ENCODE measurements at places on chromosomes 6 and 20.

- no peak for DNase-seq
These were observed 32.1 kb downstream of the AIG1 start for GRCh38 chr6:143092768-143093167.

- no peak for DNase-seq
These were observed 27.0 kb upstream of the TBC1D7 start for GRCh38 chr6:13355043-13355945.

DNA sequence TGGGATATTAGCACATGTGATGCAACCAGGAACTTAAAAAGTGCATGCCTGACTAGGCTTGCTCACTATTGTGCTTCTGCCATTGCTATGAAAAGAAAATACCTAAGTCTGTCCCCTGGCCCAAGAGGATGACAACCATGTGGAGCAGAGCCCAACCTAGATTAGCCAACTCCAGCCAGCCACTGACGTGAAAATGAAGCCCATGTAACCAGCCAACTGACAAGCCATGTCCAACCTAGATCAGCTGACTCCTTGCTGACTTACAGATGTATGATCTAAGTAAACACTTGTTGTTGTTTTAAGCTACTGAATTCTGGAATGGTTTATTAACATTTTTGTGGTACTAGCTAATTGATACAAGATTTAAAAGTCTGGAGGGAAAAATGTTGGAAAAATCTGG lies 47.5 kb downstream of the PIGU start:
- DNase-seq, result no peak

DNA sequence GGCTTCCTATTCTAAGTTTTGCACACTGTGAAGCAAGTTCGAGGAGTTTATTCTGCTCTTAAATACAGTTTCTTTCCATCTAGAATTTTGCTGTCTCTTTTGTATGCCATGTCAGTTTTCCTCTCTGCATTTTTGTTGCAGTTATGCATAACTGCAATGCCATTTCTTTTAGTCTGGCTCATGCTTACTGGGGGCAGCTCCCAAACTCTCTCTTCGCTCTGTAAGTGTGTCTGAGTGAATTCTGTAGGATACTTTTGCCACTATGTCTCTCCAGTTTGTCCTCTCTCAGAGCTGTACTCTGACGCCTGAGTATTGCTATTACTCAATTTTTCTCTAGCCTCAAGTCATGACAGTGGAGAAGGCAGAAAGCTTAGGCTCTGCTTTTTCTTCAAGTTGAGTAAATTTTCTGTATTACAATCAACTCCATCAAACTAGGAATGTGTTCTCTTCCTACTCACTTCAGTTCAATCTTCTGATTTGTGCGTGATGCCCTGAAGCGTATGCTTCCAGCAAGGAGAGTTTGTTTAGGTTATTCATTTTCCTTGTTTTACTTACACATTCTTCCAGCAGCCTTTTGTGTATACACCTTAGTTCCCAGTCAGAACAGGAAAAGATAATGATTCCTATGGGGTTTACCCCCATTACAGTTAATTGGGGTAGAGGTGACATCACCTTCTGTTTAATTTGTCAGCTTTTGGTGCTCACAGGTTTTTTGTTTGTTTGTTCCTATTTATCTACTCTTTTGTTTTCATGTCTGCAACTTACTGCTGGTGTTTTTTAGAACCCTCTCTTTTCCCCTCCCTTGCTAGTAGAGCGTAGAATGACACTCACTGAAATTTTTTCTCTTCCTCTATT lies 430.9 kb downstream of the BCKDHB start:
- no peak for DNase-seq

DNA sequence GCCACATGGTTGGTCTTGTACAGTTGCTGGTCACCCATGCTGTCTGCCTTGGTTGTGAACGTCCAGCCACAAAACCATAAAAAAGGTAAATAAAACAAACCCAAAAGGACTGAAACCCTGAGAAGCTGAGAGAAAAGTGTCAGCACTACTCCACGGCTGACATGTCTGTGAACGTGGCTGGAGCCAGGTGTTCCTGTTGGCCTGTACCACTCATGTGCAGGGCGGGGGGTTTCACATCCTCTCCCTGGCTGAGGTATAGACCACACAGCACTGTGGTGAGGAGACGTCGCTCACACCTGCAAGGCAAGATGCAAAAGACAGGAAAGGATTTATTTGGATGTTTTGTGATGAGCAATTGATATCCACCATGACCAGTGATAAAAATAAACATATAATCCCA lies 51.9 kb upstream of the MRPS10 start:
- no peak for DNase-seq

DNA sequence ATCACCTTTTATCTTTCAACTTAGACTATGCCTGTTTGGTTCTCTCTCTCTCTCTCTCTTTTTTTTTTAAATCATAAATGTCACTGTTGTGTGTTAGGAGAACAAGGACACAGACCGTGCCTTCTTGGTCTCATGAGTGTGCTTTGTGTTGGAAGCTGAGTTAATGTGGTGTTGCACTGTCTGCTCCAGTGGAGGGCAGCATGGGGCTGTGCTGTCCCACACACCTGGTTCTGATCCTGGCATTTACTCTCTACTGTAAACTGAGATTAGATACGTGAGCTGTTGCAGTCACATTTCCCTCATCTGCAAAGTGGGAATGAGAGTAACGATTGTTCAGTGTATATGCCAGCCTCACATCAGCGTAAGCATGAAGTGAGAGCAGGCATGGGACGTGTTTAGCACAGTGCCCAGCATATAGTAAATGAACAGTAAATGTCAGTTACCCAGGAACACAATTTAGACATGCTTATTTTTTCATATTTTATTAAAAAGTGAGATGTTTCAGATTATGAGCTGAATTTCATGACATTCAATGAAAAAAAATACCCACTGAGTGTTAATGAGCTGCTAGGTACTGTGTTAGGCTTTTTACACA lies 161.1 kb downstream of the FARS2 start:
- no peak for DNase-seq

DNA sequence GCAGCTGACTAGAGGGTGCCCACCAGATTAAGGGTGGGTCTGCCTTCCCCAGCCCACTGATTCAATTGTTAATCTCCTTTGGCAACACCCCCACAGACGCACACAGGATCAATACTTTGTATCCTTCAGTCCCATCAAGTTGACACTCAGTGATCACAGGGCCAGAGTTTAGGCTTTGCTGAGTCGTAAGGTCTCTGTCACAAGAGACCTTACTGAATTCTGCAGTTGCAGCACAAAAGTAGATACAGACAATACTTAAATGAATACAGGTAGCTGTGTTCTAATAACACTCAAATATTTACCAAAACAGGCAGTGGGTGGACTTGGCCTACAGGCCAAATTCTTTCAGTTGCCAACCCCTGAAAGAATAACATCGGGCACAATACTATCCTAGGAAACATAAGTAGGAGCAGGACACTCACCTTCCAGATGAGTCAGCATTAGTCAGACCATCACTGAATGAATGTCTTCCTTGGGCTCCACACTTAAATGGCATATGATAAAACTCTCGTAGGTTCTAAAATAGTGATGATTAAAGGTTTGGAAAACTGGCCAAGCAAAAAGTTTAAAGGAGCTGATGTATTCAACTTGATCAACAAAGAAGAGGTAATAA lies 190.0 kb downstream of the UBE3D start:
- no peak for DNase-seq

DNA sequence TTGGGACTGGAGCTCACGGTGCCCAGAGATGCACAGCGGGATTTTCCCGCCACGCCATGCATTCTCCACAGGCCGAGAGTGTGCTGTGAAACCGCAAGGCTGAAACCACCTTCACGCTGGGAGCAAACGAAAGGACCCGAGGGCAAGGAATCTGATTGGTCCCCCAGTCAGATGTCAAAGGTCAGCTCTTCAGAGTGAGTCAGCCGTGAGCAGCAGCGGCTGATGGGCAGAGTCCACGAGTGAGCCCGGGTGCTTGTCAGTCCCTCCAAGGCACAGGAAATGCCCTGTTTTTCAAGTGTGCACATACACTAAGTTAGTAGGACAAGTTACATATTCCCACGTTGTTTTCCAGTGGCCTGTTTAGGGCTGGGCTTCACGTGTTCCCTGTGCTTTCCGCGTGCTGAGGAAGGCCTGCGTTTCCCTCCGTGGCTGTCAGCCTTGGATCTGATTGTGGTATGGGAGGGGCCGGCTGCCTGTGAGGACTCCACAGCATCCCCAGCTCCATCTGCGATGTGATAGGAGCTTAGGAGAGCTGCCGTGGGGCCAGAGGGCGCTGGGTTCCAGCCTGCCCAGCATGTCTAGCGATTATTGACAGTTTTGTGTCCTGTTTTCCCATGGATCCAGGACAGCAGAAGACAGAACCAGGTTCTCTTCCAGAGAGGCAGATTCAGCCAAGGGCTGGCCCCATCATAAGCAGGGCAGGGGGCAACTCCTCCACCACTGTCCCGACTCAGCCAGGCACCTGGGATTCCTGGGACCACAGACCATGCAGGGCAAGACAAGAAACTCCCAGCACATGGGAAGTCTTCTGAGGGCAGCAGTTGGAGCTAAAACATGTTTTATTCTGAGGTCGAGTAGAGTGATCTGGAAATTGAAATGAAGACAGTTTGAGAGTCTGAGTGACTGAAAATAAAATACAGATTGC lies 38.2 kb upstream of the FRMD1 start:
- no peak for DNase-seq

GRCh38 chr6:143843677-143843999 lies 500 bp downstream of the LTV1 start:
- no peak for DNase-seq

- no peak for DNase-seq
These were observed 12.9 kb downstream of the BEND3 start for GRCh38 chr6:107102414-107102805.

- no peak for DNase-seq
These were observed 104.2 kb downstream of the PREX1 start for GRCh38 chr20:48723308-48724264.

DNA sequence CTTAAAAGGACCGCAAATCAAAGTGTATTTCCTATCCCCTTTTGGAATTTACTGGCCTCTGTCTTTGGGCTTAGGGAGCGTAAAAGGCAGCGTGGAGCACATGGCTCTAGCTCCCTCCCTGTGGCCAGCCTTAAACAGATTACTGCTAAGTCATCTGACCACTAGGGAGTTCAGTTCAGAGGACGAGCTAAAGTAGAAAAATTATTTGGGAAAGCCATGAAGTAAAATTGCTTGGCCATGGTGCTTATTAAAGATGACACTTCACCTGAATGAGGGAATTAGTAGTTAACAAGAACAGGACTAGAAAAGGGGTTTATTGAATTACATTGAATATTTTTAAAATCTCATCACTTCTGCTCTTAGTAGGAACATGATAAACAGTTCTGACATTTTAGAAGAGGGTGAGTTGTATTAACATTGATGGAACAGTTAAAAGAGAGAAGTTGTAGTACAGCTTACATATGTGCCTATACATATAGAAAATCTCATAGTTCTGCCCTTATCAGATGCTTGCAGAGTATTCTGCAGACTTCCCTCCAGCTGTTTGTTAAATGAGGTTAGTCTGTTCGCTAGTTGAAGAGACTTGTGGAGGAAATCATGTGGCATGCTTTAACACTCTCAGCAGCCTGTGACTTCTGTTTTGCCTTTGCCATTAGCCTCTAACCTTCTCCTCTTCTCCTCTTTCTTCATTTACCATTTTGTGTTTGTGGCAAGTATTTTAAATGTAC lies 31.2 kb upstream of the MAPK13 start:
- no peak for DNase-seq

DNA sequence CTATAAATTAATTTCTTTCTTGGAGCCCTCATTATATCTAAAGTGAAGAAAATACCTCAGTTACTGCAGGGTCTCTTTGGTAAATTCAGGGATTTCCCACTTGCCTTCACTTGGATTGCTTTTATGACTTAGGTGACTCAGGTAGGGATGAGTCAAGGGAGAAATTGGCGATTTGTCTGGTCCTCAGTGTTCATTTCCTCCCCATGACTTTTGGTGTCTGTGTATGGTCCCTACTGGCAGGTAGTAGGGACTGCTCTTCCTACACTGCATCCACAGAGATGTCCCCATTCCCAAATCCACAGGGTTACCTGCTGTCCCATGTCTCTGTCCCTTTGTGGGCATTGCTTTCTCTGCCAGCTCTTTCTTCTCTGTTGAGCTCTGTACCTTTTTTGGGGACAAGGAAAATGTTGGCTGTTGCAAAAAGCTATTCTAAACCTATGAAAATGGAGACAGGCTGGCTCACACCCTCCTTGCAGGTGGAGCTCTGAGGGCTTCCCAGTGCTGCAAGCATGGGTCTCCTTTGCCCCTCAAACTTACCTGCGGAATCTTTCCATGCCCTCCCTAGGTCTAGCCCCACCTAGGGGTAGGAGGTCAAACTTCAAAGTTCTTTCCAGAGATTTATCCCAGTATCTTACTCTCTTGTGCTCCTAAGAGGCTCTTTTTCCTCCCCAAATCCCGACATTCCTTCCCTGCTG lies 211.9 kb downstream of the ZNF217 start:
- DNase-seq, result no peak

DNA sequence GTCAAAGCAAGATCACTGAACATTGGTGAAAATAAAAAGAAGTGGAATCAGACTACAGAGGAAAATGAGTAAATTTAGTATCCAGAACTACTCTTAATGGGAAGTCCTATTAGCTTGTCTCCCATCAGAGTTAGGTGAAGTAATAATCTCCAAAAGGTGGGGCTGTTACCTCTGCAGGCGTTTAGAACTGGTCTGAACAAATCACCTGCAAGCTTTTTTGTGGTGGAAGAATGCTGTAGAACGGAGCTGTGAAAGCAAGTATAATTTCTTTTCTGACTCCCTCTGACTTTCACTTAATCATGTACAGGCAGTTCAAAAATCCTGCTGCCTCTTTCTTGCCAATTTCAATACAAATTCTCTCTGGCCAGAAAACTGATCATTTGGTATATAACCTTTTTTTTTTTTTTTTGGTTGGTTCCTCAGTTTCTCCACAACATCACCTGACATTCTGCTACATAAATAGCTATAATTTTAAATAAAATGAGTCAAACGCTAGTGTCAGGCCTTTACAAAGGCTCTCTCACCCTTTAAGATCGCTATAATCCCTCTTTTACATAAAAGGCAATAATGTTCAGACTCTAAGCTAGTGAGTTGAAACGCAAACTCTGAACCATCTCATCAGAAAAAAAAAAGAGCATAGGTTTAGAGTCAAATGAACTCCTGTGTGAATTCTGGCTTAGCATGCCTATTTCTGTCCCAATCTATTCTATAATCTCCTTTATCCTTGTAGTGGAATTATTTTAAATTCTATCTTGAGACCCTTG lies 38.8 kb downstream of the CITED2 start:
- DNase-seq, result no peak

DNA sequence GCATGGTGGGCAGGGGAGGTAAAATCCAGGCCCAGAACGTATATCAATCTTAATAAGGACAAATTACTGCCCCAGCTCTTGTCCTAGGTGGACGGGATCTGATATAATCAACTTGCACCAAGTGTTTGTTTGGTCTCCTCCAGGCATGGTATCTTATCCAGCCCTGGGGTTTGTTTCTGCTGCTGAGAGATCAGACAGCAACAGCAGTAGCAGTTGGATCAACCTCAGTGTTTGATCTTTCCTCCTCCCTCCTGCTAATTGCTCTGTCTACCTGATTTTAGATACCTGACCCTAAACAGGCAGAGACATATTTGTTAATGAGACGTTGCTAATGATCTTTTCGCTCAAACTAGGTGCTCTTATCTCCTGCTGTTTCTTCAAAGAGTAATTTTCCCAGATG lies 100.4 kb upstream of the BACH2 start:
- DNase-seq, result no peak

- no peak for DNase-seq
These were observed 286.2 kb downstream of the FARS2 start for GRCh38 chr6:5547556-5547955.

GRCh38 chr20:36336954-36337704 lies 31.0 kb downstream of the DLGAP4 start:
- DNase-seq, result no peak

GRCh38 chr6:137659871-137660270 lies 165.7 kb upstream of the OLIG3 start:
- DNase-seq, result no peak

Measured in NCI-H2081 treated with DMSO at 0.1 percent for 48 hours (cell line).